ENCODE measurements at places on chromosomes 2 and 18.

DNA sequence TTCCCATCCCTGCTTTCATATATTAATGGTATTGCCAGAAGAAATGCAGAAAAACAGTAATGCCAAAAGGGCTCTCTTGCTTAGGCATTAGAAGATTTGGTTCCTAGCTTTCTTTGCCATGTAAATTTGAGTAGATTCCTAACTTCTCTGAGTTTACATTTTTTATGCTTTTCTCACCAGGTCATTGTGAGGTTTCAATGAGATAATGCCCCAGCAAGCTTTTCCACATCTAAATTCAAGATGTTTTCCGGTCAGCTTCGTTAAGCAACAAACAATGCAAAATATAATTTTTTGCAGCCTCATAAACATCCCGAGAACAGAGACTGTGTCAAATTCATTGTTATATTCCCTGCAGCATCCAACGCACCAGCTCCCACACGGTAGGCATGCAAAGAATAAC, 44.9 kb downstream of the NCKAP5 start:
- no peak for DNase-seq

- no peak for DNase-seq
Measured at GRCh38 chr2:66470199-66470598, 35.3 kb downstream of the MEIS1 start.

DNA sequence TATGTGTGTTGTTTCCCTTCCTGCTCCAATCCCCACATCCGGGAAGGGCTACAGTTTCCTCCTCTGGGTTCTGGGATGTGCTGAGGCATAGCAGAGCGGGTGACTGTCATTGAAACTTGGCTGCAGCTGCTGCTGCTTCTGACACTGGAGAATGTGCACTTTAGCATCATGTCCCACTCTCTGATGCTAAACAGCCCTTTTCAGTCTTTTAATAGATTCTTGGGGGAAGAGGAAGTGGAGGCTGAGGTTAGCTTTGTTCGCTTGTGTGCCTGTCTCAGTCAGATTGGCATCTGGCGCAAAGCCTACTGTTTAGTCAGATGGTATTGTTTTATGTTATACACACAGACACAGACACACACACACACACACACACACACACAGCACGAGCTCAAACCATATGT, 136.5 kb upstream of the RND3 start:
- peak; percentile 65 for DNase-seq

DNA sequence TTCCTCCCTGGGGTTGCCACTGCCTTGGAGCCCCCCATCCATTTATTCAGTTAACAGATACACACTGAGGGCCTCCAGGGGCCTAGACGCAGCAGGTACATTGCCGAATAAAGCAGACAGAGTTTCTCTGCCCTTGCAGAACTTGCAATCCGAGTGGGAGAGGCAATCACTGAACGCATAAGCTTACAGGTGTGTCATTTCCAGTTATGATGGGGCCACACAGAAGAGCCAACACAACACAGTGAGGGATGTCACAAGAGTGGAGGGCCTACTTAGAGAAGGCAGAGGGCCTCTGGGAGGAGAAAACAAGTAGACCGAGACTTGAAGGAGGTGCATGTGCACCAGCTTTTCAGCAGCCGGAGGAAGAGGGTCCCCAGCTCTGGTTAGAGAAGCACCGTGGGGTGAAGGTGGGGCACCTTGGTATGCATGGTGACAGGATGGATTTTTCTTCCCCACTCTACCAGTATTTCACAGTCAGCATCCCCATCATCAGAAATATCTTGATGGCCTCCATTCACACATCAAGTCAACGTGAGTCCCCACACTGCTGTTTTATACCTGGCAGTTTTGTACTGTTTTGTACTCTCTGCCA, 150.9 kb downstream of the SMAD7 start:
- DNase-seq, result no peak

All from astrocyte of the hippocampus (primary cell).